ENCODE measurements at places on chromosomes 5 and 9. TPM values are rescaled to one million over a fixed set of nuclear protein-coding genes. Genes with fewer than 3 reads are reported as not detected.

JAKMIP2 gene
- total RNA-seq = 1.6 TPM

- no peak overlapping the region for H3K27ac ChIP-seq
- H3K27me3 ChIP-seq = no peaks in the 10 kb centered on the region
- H3K36me3 ChIP-seq = no peaks in the 10 kb centered on the region
These were observed 289.5 kb downstream of the DEPDC1B start for GRCh38 chr5:60410427-60410826.

DNA sequence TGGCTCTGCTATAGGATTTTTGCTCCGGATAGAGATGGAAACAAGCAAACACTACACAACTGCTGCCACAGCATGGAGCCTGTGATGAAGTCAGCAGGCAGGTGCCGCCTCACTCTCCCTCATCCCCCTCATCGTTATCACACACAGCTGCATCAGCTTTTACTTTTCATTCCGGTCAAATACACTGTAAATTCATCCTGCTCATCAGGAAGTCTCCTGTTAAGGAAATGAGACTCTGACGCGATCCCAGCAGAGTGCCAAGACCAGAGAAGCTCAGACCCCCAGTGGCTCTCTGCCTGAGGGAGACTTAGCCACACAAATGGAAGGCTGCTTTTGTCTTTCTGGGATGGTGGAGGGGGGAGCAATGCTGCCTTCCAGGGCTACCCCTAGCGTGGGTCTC, 270.2 kb downstream of the ELAVL2 start:
- no peak overlapping the region for H3K27ac ChIP-seq
- H3K4me3 ChIP-seq = no peak overlapping the region
- H3K4me1 ChIP-seq = no peaks in the 10 kb centered on the region
- H3K27me3 ChIP-seq = no peaks in the 10 kb centered on the region

DNA sequence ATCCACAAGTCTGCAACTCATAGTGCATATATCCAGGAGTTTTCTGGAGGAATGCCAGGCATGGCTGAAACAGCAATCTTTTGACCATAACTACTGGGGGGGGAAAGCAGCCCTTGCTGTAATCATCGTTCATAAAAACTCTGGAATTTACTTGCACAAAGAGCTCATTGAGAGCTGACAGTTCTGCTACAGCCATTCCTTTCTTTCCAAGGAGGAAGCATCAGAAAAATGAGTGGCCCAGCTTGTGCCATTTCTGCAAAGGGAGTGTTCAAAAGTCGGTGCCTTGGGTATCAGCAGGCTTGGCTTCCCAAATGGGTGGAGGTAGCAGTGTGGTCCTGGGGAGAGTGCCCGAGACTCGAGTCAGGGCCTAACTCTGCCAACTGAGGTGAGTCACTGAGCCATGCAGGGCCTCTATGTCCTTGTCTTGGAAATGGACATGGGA, 101.5 kb downstream of the GCNT1 start:
- no peak for DNase-seq
- H3K27ac ChIP-seq = no peak overlapping the region
- H3K4me1 ChIP-seq = peaks cover 13% of the 10 kb centered on the region
- no peaks in the 10 kb centered on the region for H3K36me3 ChIP-seq
- H3K27me3 ChIP-seq = no peaks in the 10 kb centered on the region
- no peak overlapping the region for H3K4me3 ChIP-seq

GRCh38 chr5:112738191-112738560, 491 bp downstream of the APC start:
- peak overlapping the region; percentile 84 for H3K4me3 ChIP-seq
- no peaks in the 10 kb centered on the region for H3K27me3 ChIP-seq
- peak overlapping the region; percentile 33 for H3K27ac ChIP-seq

Measured in thoracic aorta (tissue), 2 donors.